ENCODE measurements at places on chromosomes 12 and 14.
A peak's percentile ranks its signal among the peaks of the same experiment; 100 is the strongest.

DNA sequence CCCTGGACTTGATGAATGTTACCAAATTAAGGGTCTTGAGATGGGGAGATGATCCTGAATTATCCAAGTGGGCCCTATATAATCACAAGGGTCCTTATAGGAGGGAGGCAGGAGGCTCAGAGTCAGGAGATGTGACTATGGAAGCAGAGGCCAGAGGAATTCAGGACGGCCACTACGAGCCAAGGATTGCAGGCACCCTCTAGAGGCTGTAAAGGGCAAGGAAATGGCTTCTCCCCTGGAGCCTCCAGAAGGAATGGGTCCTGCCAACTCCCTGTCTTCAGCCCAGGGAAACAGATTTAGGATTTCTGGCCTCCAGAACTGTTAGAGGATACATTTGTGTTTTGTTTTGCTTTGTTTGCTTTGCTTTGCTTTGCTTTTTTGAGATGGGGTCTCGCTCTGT, 8.8 kb downstream of the BDKRB1 start:
- DNase-seq = no peak

DNA sequence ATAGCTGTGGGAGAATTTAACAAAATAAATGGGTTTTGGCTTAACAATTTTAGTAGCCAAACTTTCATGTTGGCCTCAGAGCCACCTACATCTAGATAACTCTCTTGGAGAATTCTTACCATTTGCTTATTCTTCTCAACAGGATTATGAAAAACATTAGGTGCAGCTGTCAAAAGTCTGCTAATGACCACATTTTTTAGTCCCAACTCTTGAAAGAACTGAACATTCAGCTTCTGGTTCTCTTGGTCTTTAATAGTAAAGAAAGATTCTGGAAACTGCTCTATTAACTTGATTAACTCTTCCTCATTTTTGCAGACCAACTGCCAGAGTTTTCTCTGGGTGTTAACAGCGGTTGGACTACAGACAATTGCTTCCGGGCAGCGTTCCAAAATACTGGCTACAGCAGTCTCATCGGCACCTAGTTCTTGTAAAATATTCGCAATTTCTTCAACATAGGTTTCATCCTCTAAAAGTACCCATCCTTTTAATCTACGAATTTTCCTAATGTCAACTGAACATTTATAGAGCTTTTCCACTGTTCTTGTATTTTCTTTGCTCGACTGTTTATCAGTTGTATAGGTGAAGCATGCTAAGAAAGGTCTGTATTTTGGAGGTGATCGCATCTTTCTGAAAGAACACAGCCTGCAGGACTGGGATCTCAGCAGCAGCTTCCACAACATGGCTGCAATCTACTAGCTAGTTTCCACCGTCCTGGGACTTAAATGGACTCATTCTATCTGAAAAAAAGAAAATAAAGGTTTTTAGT, 8.7 kb downstream of the MTERF2 start:
- no peak for DNase-seq

GRCh38 chr12:54579696-54580333, 8.6 kb downstream of the PPP1R1A start:
- peak; percentile 56 for DNase-seq

DNA sequence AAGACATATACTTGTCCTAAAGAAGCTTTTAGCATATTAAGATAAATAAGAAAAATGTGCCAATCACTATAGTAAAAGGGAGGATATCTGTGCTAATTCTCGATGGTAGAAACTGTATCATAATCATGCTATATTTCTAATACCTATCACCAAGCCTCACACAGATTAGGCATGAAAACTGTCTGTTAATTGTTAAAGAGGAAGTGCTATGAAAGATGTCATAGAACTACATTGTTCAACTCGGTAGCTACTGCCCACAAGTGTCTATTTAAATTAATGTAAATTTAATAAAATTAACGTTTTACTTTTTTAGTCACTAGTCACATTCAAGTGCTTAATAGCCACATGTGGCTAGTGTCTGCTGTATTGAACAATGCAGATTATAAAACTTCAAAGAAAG, 77.5 kb upstream of the KICS2 start:
- no peak for DNase-seq

DNA sequence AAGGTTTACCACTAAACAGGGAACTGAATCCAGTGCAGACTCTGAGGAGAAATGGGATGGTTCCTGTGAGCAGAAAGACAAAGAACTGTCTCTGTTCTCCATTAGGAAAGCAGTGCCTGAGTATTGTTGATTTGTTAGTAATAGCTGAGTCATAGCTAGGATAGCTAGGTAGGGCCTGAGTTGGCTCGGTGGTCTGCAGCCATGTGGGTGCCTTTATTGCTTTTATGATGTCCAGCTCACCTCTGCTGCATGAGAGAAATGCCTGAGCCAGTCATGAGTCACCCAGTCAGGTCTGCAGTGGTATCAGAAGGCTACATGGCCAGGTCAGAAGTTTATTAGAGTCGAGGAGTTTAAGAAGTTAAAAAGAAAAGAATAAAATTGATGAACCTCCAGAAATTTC, 24.2 kb downstream of the TRHDE start:
- DNase-seq = no peak

GRCh38 chr14:75147423-75148071, 20.7 kb upstream of the NEK9 start:
- DNase-seq = no peak
